Dermis blood vessel endothelial cell (primary cell): ENCODE measurements at places on chromosomes 1 and 21.

- no peak for DNase-seq
These were observed 34.0 kb upstream of the C1orf115 start for GRCh38 chr1:220655961-220656740.

- no peak for DNase-seq
These were observed 99.1 kb downstream of the PPIAL4G start for GRCh38 chr1:148383966-148384365.

DNA sequence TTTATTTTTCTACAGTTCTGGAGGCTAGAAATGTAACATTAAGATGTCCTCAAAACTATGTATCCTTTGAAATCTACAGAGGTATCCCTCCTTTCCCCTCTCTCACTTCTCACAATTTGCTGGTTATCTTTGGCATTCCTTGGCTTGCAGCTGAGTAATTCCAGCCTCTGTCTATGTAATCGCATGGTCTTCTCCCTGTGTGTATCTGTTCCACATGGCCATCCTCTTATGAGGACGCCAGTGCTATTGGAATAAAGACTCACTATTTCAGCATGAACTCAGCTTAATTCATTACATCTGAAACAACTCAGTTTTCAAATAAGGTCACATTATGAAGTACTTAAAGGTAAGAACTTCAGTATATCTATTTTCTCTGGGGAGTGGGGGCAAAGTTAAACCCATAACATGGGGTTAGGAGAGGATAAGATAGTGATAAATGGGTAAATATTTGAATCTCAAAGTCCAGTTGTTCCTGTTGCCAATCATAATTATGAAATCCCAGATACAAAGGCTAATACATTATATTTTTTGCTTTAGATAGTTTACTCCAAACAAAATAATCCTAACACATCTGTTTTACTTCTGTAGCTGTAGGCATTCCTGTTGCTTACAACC, 1290.8 kb downstream of the NCAM2 start:
- no peak for DNase-seq

DNA sequence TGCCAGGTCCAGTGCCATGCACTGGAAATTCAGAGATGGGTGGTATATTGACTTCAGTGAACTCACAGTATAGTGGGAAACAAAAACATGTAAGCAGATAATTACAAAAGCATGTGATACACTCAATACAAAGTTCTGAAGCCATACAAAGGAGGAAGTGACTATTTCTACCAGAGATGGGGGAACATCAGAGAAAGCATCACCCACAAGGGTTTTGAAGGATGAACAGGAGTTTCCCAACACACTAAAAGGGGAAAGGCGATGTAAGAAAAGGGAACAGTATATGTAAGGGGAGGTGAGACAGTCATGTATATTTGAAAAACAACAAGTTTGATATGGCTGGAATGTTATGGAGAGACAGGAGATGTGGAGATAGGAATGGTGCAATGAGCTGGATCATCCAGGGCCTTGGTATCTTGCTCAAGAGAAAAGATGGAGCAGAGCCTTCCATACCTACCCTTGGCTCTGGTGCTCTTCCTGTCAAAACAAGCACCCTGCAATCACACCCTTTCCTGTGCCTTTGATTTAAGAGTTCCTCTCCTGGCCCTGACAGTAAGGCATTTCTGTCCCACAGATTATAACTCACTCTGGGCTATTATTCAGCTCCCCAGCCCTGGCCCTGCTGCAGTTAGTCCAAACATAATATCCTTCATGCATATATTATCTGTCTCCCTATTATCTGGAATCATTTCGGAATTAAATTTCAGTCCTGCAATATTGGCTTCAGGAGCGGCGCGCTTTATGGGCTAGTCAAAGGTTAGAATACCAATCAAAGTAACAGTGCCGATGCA, 60.5 kb downstream of the DMAP1 start:
- DNase-seq, result no peak
